ENCODE measurements at places on chromosomes 7 and 10. TPM values are rescaled to one million over a fixed set of nuclear protein-coding genes. Genes with fewer than 3 reads are reported as not detected.

BMPER gene
- 0.63 TPM for total RNA-seq

ANLN gene
- total RNA-seq = 33.2 TPM

GRM3 gene
- total RNA-seq = not detected

PLCE1 gene
- 10.6 TPM for total RNA-seq

MAGI2 gene
- total RNA-seq = 5.8 TPM

CTTNBP2 gene
- total RNA-seq = 2.9 TPM

MYOF gene
- 526 TPM for total RNA-seq

- no peaks in the 10 kb centered on the region for H3K36me3 ChIP-seq
- H3K4me1 ChIP-seq = peaks cover 29% of the 10 kb centered on the region
- DNase-seq = no peak
- H3K27ac ChIP-seq = no peak overlapping the region
- no peak overlapping the region for H3K4me3 ChIP-seq
These were observed 37.9 kb downstream of the PIP4K2A start for GRCh38 chr10:22676435-22676834.

DNA sequence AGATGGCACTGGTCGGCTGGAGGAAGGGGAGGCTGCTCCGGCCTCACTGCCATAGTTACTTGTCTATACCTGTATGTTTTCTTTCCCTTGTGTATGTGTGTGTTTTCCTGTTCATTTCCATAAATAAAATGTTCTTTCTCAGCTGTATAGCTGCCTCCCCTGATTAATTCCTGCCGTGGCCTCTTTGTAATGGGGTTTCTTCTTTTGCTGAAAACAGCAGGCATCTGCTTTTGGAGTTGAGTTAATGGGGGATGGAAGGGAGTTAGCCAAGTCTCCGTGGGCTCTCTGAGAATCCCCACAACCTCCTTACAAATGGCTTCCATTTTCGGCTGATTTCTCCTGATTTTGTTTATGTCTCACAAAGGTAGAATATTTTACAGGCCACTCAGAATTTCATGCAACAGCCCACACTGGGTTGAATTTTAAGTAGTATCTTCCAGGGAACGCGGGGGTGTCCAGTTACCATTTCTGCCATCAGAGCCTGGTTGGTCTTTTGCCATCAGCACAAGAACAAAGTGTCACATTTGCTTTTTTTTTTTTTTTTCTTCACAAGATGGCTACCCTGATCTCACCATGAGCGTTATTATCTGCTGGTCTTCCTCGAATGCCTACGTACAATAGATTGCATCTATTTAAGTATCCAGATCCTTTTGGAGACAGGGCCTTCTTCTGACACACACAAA, 88.1 kb upstream of the NRP1 start:
- peak overlapping the region; percentile 90 for H3K27ac ChIP-seq
- H3K27me3 ChIP-seq = no peaks in the 10 kb centered on the region
- no peaks in the 10 kb centered on the region for H3K36me3 ChIP-seq
- peaks cover 43% of the 10 kb centered on the region for H3K4me1 ChIP-seq

DNA sequence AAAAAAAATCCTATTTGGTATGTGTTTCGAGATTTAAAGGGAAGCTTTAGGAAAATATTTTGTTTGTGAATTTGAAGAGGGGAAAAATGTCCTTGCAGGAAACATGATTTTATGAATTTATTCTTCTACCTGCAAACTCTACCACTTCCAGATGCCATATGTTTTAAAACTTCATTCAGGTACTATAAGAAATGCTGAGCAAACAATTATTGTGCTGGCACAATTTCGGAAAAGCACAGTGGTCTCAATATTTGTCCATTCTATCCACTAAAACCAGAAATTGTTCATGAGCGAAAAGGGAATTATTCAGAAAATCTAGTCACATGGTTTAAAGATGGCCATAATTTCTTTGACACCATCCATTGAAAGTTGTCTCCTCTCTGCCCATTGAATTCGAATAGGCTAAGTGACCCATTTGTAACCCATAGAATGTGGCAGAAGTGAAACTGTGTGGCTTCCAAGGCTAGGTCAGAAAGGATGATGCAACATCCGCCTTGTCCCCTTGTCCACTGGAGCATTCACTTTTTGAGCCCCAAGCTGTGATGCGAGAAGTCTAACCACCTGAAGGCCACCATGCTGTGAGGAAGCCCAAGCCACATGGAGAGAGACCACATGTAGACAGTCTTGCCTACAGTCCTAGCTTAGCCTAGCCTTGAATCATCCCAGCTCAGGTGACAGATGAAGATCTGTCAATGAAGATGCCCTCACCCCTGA, 189.8 kb upstream of the PRKCQ start:
- DNase-seq = no peak
- no peak overlapping the region for H3K27ac ChIP-seq
- H3K4me3 ChIP-seq = no peak overlapping the region
- H3K4me1 ChIP-seq = no peaks in the 10 kb centered on the region
- no peaks in the 10 kb centered on the region for H3K36me3 ChIP-seq

DNA sequence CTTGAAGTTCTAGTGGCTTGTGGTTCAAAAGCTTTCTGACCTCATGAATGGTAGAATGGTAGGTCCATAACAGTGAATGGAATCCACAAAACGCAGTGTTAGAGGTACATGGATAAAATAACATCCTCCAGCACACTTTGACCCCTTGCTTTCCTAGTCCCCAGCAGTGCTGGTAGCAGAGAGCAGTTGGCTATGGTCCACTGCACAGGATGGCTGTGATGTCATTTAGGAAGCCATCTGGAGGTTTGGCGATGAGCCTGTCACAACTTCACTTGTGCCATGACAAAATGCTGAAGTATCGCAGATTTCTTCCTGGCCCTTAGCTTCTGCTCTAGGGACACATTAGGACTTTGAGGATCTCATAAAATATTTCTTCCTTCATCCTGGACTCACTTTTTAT, 300.0 kb upstream of the FZD8 start:
- H3K27me3 ChIP-seq = no peaks in the 10 kb centered on the region
- H3K27ac ChIP-seq = no peak overlapping the region
- no peak for DNase-seq
- no peak overlapping the region for H3K4me3 ChIP-seq
- peaks cover 35% of the 10 kb centered on the region for H3K4me1 ChIP-seq

DNA sequence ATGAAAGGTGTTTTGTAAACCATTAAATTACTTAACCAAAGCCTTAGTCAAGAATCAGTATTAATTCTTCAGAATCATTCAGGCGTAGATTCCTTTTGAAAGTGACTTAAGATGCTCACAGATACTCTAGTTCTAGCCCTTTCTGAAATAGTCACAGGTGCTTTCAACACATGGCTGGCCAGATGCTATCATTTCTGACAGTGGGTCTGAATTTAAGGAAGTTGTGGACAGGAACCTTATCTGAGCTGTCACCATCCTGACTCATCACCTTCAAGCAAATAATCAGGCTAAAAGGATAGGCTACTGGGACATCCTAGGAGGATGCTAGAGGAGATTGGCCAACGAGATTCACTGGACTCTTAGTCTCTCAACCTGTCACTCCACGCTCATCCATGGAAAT, 501.5 kb downstream of the LRMDA start:
- no peak overlapping the region for H3K4me3 ChIP-seq
- DNase-seq = no peak
- H3K4me1 ChIP-seq = no peaks in the 10 kb centered on the region
- peaks cover 2% of the 10 kb centered on the region for H3K36me3 ChIP-seq
- H3K27ac ChIP-seq = no peak overlapping the region

GRCh38 chr10:97179731-97180362, 5.9 kb downstream of the SLIT1 start:
- H3K4me3 ChIP-seq = no peak overlapping the region
- H3K27me3 ChIP-seq = peaks cover 40% of the 10 kb centered on the region
- H3K4me1 ChIP-seq = peaks cover 6% of the 10 kb centered on the region

- H3K27ac ChIP-seq = no peak overlapping the region
- peaks cover 15% of the 10 kb centered on the region for H3K4me1 ChIP-seq
These were observed 66.2 kb upstream of the MXI1 start for GRCh38 chr10:110141185-110141584.

GRCh38 chr7:141991140-141991539, 4.5 kb upstream of the MGAM start:
- no peaks in the 10 kb centered on the region for H3K36me3 ChIP-seq
- H3K4me3 ChIP-seq = no peak overlapping the region
- no peak for DNase-seq
- no peaks in the 10 kb centered on the region for H3K4me1 ChIP-seq
- no peak overlapping the region for H3K27ac ChIP-seq

DNA sequence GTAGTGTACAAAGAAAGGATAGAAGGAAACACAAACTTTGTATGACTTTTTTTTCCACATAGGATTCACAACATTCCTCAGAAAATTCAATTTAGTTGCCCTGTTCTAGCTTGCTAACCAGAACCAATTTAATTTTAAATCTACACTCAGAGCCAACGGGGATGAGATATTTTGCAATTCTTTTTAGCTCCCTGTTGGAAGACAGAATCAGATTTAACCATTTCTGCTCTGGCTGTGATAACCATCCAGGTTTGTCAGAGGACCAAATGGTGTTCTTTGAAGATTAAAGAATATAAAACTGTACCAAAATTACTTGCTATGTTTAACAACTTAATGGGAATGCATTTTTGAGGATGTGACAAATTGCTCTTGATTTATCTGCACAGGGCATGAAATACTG, 319.7 kb downstream of the HPSE2 start:
- peaks cover 11% of the 10 kb centered on the region for H3K27me3 ChIP-seq
- no peak overlapping the region for H3K27ac ChIP-seq
- no peak for DNase-seq
- H3K36me3 ChIP-seq = no peaks in the 10 kb centered on the region
- no peak overlapping the region for H3K4me3 ChIP-seq

GRCh38 chr7:122699017-122699416, at the start of gene RNF133:
Gene RNF133, minus strand, starts transcription at chr7:122699117. Its CDS starts 199 bp downstream, at chr7:122698918.
- no peaks in the 10 kb centered on the region for H3K36me3 ChIP-seq
- H3K27ac ChIP-seq = no peak within 1 kb of the TSS
- no peaks in the 10 kb centered on the region for H3K4me1 ChIP-seq
- H3K4me3 ChIP-seq = no peak within 1 kb of the TSS
- DNase-seq = no peak
- peaks cover 4% of the 10 kb centered on the region for H3K27me3 ChIP-seq

GRCh38 chr10:105759669-105760068, 1118.6 kb downstream of the SORCS3 start:
- no peaks in the 10 kb centered on the region for H3K4me1 ChIP-seq
- no peak overlapping the region for H3K4me3 ChIP-seq
- H3K36me3 ChIP-seq = no peaks in the 10 kb centered on the region
- no peak for DNase-seq
- H3K27ac ChIP-seq = no peak overlapping the region
- H3K27me3 ChIP-seq = no peaks in the 10 kb centered on the region

DNA sequence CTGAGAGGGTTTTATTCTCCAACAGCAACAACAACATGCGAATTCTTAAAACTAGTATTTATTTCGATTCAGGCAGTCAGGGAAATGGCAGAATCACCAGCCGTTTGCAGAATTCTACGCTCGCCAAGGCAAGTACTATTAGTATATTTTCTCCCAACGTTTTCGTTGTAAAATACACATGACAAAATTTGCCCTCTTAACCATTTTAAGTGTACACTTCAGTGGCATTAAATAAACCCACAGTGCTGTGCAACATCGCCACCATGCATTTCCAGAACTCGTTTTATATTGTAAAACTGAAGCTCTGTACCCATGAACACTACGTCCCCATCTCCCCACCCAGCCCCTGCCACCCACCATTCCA, 10.8 kb downstream of the EN2 start:
- H3K36me3 ChIP-seq = no peaks in the 10 kb centered on the region
- no peak for DNase-seq
- no peak overlapping the region for H3K4me3 ChIP-seq
- no peak overlapping the region for H3K27ac ChIP-seq
- H3K27me3 ChIP-seq = peaks cover 60% of the 10 kb centered on the region

GRCh38 chr7:139683137-139683921, 94.5 kb downstream of the HIPK2 start:
- H3K4me3 ChIP-seq = no peak overlapping the region
- H3K36me3 ChIP-seq = peaks cover 22% of the 10 kb centered on the region
- peak overlapping the region; percentile 98 for H3K27ac ChIP-seq
- DNase-seq = no peak

- H3K27ac ChIP-seq = no peak overlapping the region
- no peak overlapping the region for H3K4me3 ChIP-seq
- peaks cover 7% of the 10 kb centered on the region for H3K36me3 ChIP-seq
- peaks cover 5% of the 10 kb centered on the region for H3K4me1 ChIP-seq
- peaks cover 43% of the 10 kb centered on the region for H3K27me3 ChIP-seq
These were observed 45.9 kb upstream of the EMX2 start for GRCh38 chr10:117496616-117497028.

- no peak overlapping the region for H3K27ac ChIP-seq
- peaks cover 14% of the 10 kb centered on the region for H3K4me1 ChIP-seq
- no peak for DNase-seq
- H3K4me3 ChIP-seq = no peak overlapping the region
These were observed 212.6 kb upstream of the HABP2 start for GRCh38 chr10:113340282-113340681.

GRCh38 chr7:98077762-98078161, 28.9 kb upstream of the LMTK2 start:
- DNase-seq = no peak
- no peaks in the 10 kb centered on the region for H3K36me3 ChIP-seq
- H3K4me1 ChIP-seq = no peaks in the 10 kb centered on the region

GRCh38 chr10:63069318-63069717, 63.8 kb upstream of the NRBF2 start:
- H3K4me3 ChIP-seq = no peak overlapping the region
- H3K36me3 ChIP-seq = no peaks in the 10 kb centered on the region
- H3K27me3 ChIP-seq = peaks cover 6% of the 10 kb centered on the region
- no peak for DNase-seq
- H3K27ac ChIP-seq = no peak overlapping the region
- H3K4me1 ChIP-seq = peaks cover 8% of the 10 kb centered on the region

DNA sequence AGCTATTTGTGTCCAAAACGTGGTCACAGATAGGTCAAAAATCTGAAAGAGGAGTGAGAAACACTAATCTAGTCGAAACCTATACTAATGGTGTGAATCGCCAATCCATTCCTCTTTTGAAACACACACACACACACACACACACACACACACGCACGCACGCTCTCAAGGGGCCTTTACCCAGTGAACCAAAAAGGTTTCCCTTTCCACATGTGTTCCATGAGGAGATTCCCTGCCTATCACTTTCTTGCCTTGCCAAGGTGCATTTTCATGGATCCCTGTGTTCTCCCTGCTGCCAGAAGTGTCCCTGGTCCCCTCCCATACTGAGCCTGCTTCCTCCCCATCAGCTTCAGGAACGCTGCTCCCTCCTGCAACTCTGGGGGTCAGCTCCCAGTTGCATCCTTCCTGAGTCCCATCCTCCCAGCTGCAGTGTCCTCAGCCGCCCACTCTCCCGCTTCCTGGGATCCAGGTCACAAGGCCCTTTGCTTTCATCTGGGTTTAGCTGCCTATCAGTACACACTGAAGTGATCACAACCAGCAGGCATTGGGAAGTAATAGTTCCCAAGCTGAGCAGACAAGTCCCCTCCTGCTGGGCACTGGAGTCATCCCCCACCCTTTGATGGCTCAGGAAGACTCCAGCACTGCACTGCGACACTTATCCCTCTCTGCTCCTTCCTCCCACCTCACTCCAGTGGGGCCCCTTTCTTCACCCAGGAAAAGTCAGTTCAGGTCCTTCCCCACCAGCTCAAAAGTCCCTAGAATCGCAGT, 49.2 kb upstream of the KCNMA1 start:
- no peaks in the 10 kb centered on the region for H3K36me3 ChIP-seq
- H3K27me3 ChIP-seq = no peaks in the 10 kb centered on the region
- DNase-seq = no peak
- no peak overlapping the region for H3K4me3 ChIP-seq
- H3K4me1 ChIP-seq = peaks cover 13% of the 10 kb centered on the region
- no peak overlapping the region for H3K27ac ChIP-seq
